ENCODE measurements at places on chromosomes 5 and 9.

GRCh38 chr5:125704888-125705287 lies 718.3 kb upstream of the GRAMD2B start:
- no peak for DNase-seq

DNA sequence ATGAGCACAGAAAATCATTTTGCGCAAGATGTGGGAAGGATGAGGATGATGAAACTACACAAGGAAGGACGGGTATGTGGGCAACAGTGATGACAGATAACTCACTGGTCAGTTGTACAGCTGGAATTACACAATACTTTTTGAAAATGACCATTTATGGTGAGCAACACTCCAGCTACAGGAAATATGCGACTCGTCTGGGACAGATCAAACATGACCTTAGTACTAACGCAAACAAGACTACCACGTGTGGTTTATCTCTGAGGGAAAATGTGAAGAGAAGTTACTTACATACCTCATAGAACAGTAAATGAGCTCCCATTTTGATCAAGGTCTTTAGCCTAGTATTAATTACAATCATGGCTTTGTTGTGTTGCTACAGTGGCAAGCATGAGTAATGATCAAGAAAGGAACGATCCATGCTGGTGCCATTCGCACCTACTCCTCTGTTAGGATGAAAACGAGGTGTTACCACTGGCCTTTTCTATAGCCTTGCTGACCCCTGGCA lies 456.9 kb downstream of the BNC2 start:
- DNase-seq = no peak

DNA sequence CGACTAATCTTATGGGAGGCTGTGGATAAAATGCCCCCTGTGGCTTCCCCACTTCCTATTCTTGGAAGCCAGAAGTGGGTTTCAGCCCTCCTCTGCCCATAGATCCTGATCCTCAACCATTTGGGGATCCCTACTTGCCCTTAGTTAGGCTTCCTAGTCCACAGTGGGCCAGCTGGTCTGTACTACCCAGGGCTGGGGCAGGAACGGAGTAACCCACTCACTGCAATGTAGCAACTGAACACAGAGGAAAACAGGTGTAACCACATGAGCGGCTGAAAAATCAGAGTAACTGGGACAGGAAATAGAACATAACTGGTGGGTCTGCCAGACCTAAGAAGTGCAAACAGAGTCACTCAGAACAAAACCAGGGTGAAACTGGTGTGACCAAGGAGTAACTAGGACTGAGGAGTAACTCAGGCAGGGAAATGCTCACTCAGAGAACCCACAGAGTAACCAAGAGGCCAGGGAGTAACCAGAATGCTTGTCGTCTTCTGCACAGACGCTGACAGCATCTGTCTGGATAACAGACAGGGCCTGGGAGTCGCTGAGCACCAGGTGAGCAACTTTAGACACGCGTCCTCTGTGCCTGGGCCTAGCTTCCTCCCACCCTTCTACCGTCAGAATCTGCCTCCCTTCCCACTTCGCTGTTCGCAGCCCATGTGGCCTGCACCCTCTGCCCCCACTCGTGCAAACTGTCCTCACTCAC lies 1.0 kb downstream of the AQP3 start:
- DNase-seq = peak; percentile 56

GRCh38 chr5:170532935-170533334 lies 29.1 kb downstream of the KCNIP1 start:
- DNase-seq = no peak

- DNase-seq = no peak
Observed at GRCh38 chr9:23081377-23081776, 634.8 kb downstream of the DMRTA1 start.

GRCh38 chr5:150118561-150119229 lies 32.3 kb upstream of the CSF1R start:
- no peak for DNase-seq

- DNase-seq = no peak
Observed at GRCh38 chr5:172904643-172905345, 54.4 kb upstream of the RPL26L1 start.
